NCI-H526 treated with DMSO at 0.1 percent for 48 hours (cell line): ENCODE measurements at places on chromosomes 11 and 22.

DNA sequence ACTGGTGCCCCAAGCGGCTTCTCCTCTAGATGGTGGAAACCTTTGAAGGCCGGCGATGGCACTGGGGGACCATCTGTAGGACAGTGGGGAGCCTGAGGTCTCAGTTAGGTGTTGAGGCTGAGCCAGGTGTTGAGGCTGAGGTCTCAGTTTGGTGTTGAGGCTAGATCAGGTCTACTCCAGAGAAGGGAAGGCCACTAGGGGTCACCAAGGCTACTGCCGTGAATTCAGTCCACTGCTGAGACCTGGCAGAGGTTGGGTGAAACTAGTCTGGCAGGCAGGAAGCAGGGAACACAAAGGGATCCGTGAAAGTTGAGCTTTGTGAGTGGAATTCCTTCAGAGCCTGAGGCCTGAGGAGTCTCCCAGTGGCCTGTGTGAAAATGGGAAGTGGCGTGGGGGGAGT lies 123.8 kb upstream of the FGF3 start:
- DNase-seq: no peak

- no peak for DNase-seq
Observed at GRCh38 chr11:111764621-111765020, 1.6 kb downstream of the PPP2R1B start.

DNA sequence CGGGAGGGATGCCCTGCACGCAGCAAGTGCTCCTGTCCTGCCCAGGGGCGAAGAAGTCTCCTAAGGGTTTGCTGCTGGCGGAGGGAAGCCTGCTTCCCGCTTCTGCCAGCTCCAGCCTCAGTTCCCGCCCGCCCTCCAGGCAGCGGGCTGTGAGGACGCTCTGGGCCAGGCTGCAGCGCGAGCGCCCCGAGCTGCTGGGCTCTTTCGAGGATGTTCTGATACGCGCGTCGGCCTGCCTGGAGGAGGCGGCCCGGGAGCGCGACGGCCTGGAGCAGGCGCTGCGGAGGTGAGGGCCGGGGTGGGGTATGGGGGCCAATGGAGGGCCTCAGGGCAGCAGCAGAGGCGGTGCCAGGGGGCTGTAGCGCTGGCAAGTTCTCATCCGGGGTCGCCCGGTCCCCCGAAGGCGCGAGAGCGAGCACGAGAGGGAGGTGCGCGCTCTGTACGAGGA lies 2.2 kb downstream of the CRACR2B start:
- DNase-seq: no peak

DNA sequence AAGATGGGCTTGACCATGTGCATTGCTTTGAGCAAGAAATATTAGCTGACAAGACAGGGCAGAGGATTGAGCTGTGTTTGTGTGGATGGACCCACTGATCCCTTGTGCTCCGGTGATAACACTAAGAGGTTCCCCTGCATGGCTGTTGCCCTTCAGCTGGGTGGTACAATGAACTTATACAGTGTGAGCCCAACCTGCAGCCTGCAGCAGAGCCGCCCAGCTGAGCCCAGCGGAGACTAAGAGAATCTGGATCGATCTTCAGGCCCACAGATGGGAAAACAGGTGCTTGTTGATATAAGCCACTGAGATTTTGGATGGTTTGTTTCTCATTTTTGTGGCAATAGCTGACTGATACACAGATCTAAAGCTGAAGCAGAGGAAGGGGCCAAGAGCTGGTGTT lies 177.4 kb upstream of the SYT13 start:
- DNase-seq: no peak

GRCh38 chr11:4682623-4683419 lies 14.8 kb downstream of the OR51E2 start:
- no peak for DNase-seq

- no peak for DNase-seq
Observed at GRCh38 chr11:78312712-78313111, 104.9 kb downstream of the GAB2 start.

DNA sequence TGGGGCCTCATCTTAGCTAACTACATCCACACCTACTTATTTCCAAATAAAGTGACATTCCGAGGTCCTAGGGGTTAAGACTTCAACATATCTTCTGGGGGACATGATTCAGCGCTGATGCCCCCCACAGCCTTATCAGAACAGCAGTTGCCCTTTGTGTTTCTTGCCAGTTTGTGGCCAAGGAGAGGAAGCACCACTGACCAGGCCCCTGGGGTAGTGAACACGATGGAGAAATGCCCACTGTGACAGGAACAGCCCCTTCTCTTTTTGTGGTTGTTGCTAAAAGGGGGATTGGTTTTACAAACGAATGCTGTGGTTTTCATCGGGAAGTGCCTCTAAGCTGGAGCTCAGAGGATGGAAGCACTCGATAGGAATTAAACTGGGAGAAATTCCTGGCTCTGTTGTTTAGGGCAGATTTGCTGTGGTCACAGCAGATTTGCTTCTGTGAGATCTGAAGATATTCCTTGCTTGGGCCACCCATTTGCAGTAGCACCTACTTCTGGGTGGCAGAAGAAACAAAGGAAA lies 88.8 kb downstream of the ABTB2 start:
- no peak for DNase-seq

GRCh38 chr11:74819400-74819799 lies 70.8 kb downstream of the RNF169 start:
- DNase-seq: no peak

DNA sequence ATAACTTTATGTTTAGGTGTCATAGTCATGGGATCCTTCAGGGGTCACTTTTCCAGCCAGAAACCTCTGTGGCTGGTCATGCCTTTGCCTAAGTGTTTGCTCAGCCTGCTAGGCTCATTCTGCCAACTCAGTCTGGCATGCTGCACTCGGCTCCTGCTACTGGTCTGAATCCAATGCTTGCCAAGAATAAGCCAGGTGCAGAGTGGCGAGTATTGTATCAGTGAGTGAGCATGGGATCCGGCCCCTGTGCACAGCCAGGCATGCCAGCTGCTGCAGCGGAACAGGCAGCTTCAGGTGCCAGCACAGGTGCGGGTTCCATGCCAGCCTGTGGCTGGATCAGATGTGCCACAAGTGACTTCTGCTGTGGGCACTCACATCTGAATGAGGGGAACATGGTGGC lies 1269.3 kb upstream of the CNTN5 start:
- DNase-seq: no peak

DNA sequence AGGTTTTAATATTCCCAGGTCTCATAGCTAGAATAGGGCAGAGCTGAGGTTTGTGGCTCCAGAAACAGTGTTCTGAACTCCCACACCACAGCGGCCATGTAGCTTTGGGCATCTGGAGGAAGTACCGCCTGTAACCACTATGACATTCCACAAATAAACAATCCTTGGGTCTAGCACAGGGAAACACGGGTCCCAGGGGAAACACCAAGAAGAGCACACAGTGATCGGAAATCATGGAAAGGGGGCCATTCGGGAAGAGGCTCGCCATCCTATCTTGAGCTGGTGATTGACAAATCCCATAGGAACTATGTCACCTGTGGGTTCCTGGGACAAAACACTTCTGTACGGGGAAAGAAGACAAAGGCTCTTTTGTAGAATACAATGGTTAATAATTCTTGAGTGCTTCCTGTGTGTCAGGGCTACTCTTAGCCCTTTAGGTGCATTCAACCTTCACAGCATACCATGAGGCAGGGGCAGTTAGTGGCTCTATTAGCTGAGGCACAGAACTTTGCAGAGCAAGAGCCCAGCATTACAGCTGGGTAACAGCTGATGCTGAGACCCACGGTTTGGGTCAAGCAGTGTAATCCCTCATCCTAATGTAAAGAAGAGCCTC lies 514.2 kb downstream of the NTM start:
- no peak for DNase-seq
